ENCODE measurements at places on chromosomes 5 and 9. TPM values are rescaled to one million over a fixed set of nuclear protein-coding genes. Genes with fewer than 3 reads are reported as not detected.

DNA sequence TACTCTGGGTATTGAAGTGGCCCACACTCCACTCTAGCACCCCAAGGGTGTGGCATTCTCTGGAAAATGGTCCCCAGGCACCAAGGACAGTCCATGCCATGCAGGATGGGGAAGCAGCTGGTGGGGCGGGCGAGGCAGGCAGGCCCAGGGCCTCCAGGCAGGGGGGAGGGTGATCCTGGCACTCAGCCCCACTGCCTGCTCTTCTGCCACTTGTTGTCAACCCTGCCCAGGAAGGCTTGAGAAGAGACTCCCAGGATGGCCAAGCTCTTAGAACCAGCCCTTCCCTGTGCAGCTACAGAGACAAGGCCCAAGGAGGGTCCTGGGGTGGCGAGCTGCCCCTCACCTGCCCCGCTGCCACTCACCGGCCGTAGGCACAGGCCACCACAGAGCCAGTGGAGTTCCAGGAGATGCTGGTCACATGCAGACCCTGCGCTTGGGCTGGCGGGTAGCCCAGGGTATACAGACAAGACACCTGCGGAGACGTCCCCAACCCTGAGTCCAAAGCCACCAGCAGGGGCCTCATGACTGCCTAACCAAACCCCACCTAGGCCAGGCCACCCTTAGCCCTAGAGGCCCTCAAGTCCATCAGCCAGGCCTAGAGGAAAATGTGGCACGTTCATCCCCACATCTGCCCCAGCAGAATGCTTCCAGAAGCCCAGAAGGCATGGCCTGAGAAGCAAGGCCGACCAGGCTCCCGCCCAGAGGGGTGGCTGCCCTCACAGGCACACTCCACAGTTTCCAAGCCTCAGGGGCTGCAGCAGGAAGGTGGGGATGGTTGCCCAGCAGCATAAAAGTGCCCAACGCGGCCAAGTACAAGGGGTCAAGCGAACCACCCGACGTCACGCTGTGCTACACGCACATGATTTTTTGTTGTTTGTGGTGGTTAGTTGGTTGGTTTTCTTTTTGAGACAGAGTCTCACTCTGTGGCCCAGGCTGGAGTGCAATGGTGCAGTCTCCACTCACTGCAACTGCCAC lies 19.8 kb downstream of the DYNC2I2 start:
- no peak for DNase-seq

DNA sequence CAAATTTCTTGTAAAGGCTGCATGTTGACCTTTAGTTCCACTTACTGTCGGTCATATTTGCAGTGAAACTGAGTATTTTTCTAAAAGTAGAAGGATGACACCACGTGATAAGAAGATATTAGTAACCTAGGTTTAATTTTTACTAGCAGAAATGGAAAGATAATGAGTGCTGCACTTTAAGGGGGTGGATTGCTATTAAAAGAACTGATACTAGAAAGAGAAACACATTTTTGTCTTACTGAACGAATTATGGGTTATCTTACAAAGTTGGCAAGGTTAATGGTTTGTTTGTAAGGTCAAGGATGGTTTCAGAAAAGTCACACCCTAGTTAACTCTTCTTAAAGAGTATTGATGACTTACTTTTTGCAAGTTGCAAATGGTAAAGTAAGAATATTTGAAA lies 2.4 kb downstream of the MACIR start:
- no peak for DNase-seq

Gene ZBED3
- total RNA-seq, result 2.0 TPM

Gene SPINK5
- not detected for total RNA-seq

DNA sequence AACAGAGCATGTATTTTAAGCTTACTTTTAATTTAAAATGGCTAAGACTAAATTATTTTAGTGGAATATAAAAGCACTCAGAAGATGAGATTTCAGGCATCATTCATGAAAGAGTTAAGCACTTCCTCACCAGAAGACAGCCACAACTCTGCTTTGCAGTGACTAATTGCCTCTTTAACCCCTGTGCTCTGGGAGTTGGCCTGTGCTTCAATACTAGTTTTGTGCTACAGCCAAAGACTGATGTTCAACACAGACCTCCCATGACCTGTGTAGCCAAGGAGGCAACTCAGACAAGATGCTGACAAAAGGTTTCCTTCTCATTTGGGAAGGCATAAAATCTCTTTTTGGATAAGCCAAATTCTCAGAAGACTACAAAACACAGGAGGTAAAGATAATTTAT lies 353.5 kb downstream of the FBXL17 start:
- DNase-seq, result no peak

DNA sequence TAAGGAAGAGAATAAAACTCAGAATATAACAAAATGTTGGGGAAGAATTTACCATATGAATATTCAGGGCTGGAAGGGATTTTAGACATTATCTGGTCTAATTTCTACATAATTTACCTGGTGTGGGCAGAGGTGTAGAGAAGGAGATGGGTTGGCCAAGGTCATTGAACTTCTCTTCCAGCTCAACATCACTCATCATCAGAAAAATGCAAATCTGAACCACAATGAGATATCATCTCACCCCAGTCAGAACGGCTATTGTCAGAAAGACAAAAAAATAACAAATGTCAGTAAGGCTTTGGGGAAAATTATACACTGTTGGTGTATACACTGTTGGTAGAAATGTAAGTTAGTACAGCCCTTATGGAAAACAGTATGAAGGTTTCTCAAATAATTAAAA lies 121.7 kb downstream of the PTTG1 start:
- no peak for DNase-seq

Gene LURAP1L
- total RNA-seq, result not detected

GRCh38 chr9:104882086-104882485 lies 45.9 kb downstream of the ABCA1 start:
- no peak for DNase-seq

GRCh38 chr5:79746642-79747569 lies 57.3 kb downstream of the CMYA5 start:
- no peak for DNase-seq

- no peak for DNase-seq
These were observed 651 bp downstream of the TTC1 start for GRCh38 chr5:160009591-160009989.

DNA sequence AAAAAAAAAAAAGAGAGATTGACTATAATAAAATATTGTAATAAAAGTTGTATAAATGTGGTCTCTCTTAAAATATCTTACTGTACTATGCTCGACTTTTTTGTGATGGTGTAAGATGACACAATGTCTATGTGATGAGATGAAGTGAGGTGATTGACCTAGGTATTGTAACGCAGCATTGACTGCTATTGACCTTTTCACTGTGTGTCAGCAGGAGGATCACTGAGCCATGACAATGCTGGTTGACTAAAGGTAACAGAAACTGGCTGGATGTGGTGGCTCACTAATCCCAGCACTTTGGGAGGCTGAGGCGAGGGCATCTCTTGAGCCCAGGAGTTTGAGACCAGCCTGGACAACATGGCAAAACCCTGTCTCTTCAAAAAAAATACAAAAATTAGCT lies 78.6 kb upstream of the MYO10 start:
- DNase-seq, result no peak

DNA sequence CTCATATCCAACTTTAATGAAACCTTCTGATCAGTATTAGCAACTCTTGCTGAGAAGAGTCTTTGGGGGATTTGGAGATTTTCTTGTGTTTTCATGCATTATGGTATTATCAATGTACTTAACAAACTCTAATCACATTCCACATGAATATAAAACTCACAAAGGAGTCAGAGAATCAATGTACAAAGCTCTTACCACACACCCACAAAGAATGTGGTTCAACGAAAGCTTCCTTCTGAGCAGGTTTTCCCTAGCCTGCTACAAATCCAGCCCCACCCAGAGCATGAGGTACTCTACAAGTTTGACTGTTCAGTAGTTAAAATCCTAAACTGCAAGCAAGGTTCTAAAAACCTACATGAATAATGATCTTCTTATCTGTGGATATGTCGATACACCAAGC lies 210.1 kb downstream of the TARS1 start:
- DNase-seq, result no peak

Gene ORM1
- not detected for total RNA-seq

DNA sequence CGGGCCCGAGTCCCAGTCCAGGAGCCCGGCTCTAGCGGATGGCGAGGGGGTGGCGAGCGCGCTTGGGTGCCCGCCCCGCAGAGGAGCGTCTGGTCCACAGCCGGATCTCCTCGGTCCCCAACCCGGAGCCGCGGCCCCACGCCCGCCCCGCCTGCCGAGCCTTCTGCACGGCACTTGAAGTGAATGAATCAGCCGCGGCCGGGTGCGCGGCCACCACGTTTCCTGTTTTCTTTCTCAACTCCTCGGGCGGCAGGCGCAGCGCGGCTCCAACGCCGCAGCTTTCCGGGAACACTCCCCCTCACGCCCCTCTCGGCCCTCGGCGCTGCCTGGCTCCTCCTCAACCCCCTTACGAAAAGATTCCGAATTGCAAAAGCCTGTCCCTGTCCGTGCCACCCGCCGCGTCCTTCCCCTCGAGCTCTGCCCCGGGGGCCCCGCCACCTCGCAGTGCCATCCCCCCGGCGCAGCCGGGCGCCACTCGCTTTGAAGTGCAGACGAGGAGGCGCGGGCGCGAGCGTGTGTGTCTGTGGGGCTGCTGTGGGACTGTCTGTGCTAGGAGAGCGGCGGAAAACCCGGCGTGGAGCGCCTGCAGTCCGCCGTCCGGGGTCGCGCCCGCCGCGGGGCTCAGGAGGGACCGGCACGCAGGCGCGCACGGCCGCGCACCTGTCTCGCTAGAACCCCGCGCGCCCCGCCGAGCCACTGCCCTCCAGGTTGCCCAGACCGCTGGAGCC lies 456.6 kb downstream of the RAB3C start:
- DNase-seq, result peak; percentile 73

DNA sequence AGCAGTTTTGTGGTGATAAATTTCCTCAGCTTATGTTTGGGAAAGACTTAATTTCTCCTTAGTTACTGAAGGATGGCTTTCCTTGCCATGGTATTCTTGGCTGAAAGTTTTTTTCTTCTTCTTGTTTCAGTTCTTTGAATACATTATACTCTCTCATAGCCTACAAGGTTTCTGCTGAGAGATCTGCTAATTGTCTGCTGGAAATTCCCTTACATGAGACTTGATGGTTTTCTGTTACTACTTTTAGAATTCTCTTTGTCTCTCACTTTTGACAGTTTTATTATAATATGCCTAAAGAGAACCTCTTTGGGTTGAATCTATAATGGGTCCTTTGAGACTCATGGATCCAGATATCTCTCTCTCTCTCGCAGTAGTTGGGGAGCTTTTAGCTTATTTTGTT lies 693.6 kb downstream of the PRELID2 start:
- DNase-seq, result no peak

- DNase-seq, result no peak
These were observed 167.0 kb upstream of the SV2C start for GRCh38 chr5:75916144-75916543.

- DNase-seq, result no peak
These were observed 181.4 kb downstream of the GDNF start for GRCh38 chr5:37658440-37658839.

DNA sequence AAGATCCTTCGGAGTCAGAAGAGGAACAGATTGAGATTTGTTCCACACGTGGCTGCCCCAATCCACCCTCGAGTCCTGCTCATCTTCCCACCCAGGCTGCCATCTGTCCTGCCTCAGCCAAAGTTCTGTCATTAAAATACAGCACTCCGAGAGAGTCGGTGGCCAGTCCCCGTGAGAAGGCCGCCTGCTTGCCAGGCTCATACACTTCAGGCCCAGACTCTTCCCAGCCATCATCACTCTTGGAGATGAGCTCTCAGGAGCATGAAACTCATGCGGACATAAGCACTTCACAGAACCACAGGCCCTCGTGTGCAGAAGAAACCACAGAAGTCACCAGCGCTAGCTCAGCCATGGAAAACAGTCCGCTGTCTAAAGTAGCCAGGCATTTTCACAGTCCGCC lies 85.9 kb downstream of the GOLPH3 start:
- DNase-seq, result no peak

Gene ANKRD34B
- not detected for total RNA-seq

Data from T-helper 17 cell (primary cell).